ENCODE measurements at places on chromosomes 4 and X.

GRCh38 chr4:35943606-35944005, 300.7 kb downstream of the ARAP2 start:
- no peaks in the 10 kb centered on the region for H3K36me3 ChIP-seq
- no peak overlapping the region for H3K27ac ChIP-seq
- H3K4me3 ChIP-seq = no peak overlapping the region
- H3K4me1 ChIP-seq = no peaks in the 10 kb centered on the region

DNA sequence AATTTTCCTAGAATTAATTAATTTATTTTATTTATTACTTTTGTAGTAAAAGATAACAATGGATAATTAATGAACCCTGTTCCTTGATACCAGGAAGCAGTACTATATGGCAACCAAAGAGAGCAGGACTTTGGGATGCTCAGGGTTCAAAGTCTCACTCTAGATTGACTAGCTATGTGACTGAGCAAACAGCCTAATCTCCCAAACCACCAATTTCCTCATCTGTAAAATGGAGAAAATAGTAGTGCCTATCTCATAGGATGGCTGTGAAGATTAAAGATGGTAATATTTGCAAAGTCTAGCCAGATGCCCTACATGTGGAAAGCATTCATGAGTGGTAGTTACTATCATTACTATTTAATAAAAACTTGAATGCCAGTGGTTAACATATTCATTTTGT, 97.6 kb downstream of the PRDM5 start:
- DNase-seq = no peak
- H3K36me3 ChIP-seq = no peaks in the 10 kb centered on the region
- H3K4me3 ChIP-seq = no peak overlapping the region
- H3K4me1 ChIP-seq = peaks cover 20% of the 10 kb centered on the region
- no peaks in the 10 kb centered on the region for H3K27me3 ChIP-seq
- no peak overlapping the region for H3K27ac ChIP-seq

- H3K27ac ChIP-seq = peak within 1 kb of the TSS; percentile 99
- H3K27me3 ChIP-seq = no peaks in the 10 kb centered on the region
- H3K36me3 ChIP-seq = peaks cover 38% of the 10 kb centered on the region
- peak within 1 kb of the TSS; percentile 100 for H3K4me3 ChIP-seq
These were observed at the start of gene DNAJB14 for GRCh38 chr4:99946356-99947189. DNAJB14 (minus strand) TSS chr4:99946618; CDS start chr4:99946571, 47 bp downstream.

DNA sequence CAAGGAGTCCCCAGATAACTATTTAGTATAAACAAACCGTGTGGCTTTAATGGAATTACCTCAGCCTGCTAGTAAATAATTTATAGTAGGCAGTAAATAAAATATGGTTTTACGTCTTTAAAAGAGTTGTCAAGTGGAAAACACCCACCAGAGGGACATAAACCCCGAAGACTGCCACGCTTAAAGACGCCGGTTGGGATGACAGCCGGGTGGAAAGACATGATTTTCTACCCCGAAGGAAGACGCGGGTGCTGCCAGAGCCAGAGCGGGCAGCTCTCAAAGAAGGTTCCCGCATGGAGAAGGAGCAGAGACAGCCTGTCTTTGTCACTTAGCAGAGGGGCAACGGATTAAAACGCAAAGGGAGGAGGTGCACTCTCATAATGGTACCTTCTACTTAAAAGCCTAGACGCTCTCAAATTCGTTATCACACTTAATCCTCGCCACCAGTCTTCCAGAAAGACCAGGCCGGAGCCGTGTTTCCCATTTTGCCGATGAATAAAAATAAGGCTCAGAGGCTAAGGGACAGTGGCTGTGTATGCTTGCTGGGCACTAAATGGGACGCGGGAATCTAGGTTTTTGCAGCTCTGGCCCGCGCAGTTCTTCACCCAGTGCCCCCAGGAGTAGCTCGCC, 140.5 kb upstream of the ZIC3 start:
- H3K27me3 ChIP-seq = peaks cover 63% of the 10 kb centered on the region
- H3K4me1 ChIP-seq = peaks cover 46% of the 10 kb centered on the region
- H3K4me3 ChIP-seq = peak overlapping the region; percentile 80
- H3K27ac ChIP-seq = no peak overlapping the region

DNA sequence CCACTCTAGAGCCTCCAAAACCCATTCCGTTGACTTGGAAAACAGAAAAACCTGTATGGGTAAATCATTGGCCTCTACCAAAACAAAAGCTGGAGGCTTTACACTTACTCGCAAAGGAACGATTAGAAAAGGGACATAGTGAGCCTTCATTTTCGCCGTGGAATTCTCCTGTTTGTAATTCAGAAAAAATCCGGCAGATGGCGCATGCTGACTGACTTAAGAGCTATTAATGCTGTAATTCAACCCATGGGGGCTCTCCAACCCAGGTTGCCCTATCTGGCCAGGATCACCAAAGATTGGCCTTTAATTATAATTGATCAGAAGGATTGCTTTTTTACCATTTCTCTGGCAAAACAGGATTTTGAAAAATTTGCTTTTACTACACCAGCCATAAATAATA, 60.8 kb downstream of the ZNF732 start:
- DNase-seq = peak; percentile 8
- no peaks in the 10 kb centered on the region for H3K4me1 ChIP-seq
- H3K27ac ChIP-seq = no peak overlapping the region
- peaks cover 89% of the 10 kb centered on the region for H3K36me3 ChIP-seq

- H3K36me3 ChIP-seq = peaks cover 17% of the 10 kb centered on the region
- H3K4me3 ChIP-seq = no peak overlapping the region
- H3K27ac ChIP-seq = peak overlapping the region; percentile 85
- peaks cover 37% of the 10 kb centered on the region for H3K4me1 ChIP-seq
These were observed 146.0 kb downstream of the TBL1X start for GRCh38 chrX:9610771-9611392.
